H1 (cell line): ENCODE measurements at places on chromosomes 3 and 15. TPM values are rescaled to one million over a fixed set of nuclear protein-coding genes. Genes with fewer than 3 reads are reported as not detected.

- no peaks in the 10 kb centered on the region for H3K36me3 ChIP-seq
- no peak overlapping the region for H3K4me3 ChIP-seq
- H3K27ac ChIP-seq = no peak overlapping the region
- no peaks in the 10 kb centered on the region for H3K27me3 ChIP-seq
- no peaks in the 10 kb centered on the region for H3K4me1 ChIP-seq
These were observed 35.7 kb downstream of the TRANK1 start for GRCh38 chr3:36909181-36909580.

- DNase-seq = no peak
- no peak overlapping the region for H3K4me3 ChIP-seq
- H3K27me3 ChIP-seq = peaks cover 10% of the 10 kb centered on the region
- peaks cover 9% of the 10 kb centered on the region for H3K4me1 ChIP-seq
- H3K27ac ChIP-seq = no peak overlapping the region
These were observed 56.1 kb upstream of the UBE2E1 start for GRCh38 chr3:23749609-23750008.

GRCh38 chr15:73022161-73022560 is 30.1 kb upstream of the NEO1 start:
- H3K36me3 ChIP-seq = no peaks in the 10 kb centered on the region
- peaks cover 2% of the 10 kb centered on the region for H3K4me1 ChIP-seq
- DNase-seq = no peak
- H3K27me3 ChIP-seq = no peaks in the 10 kb centered on the region
- H3K27ac ChIP-seq = no peak overlapping the region

- H3K4me3 ChIP-seq = no peak overlapping the region
- H3K27ac ChIP-seq = no peak overlapping the region
- DNase-seq = no peak
- peaks cover 21% of the 10 kb centered on the region; the same call in 1 of the 2 replicates for H3K36me3 ChIP-seq
- H3K27me3 ChIP-seq = no peaks in the 10 kb centered on the region
These were observed 19.3 kb downstream of the CLPX start for GRCh38 chr15:65165875-65166274.

- H3K4me3 ChIP-seq = no peak overlapping the region
- no peaks in the 10 kb centered on the region for H3K36me3 ChIP-seq
- H3K27me3 ChIP-seq = no peaks in the 10 kb centered on the region
These were observed 125.4 kb downstream of the FAM43A start for GRCh38 chr3:194811118-194811517.

DNA sequence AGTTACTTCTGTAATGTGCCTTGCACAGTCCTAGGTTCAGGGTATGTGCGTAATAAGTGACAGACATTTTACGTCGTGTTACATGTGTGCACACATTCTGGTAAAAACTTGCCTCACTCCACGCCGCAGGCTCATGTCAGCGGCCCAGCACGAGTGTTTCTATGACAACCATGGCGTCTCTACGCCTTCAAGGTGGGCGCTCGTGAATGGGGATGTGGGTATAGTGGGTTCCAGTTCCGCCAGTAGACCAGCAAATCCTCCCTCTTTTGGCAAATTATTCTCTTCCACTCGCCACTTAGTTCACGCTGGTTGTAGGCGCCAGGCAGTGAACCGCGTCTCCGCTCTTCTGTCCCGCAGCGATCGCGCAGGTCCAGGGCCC is 40.3 kb downstream of the CHST14 start:
- H3K4me3 ChIP-seq = peak overlapping the region; percentile 55
- peaks cover 10% of the 10 kb centered on the region for H3K4me1 ChIP-seq
- no peak overlapping the region for H3K27ac ChIP-seq
- H3K36me3 ChIP-seq = no peaks in the 10 kb centered on the region

Gene INSYN1
- total RNA-seq = 10.2 and 13.1 TPM in 2 replicates

Gene NMB
- total RNA-seq = 9.3 and 12.4 TPM in 2 replicates

Gene GPR149
- not detected in 2 replicates for total RNA-seq
